ENCODE measurements at places on chromosomes 1 and 21. TPM values are rescaled to one million over a fixed set of nuclear protein-coding genes. Genes with fewer than 3 reads are reported as not detected.
A peak's percentile ranks its signal among the peaks of the same experiment; 100 is the strongest.

DNA sequence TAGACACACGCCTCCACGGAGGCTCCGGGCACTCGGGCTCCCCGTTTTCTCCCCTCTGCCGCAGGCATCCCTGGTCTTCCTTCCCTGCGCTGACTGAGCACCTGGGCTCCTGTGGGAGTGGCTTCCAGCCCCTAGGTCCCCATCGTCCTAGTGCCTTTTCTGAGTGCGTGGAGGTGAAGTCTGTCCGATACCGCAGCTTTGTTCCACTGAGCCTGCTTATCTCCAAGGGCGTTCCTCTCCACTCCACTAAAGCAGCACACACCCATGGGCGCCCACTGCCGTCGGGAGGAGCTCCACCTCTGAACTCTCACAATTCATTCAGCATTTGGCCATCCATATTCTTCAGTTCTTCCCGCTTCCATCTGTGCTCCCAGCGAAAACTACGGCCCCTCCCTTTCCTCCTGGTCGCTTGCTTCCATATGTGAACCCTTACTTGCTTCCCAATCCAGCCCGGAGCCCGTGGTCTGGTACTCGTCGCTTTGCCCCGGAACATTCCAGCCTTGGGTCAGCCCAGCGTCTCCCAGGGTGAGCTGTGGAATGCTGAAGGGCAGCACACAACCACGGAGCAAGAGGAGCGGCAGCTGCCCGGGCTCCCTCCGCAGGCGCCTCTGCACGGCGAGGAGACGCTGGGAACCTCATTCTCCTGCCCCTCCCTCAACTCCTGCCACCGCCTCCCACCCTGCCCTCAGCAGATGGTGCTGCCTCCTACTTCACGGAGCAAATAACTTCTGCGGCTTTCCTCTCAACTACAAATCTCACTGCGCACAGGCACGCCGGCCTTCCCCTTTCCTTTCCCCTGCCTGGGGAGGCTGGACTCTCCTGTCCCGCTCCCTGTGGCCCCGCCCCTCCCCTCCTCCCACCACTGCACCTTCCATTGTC, 27.5 kb downstream of the ATP8B2 start:
- peak; percentile 86 for DNase-seq

- no peak for DNase-seq
These were observed 158.5 kb downstream of the TSEN15 start for GRCh38 chr1:184210031-184210430.

GRCh38 chr1:174746024-174746808, 253.5 kb upstream of the CACYBP start:
- DNase-seq: no peak

GRCh38 chr21:43911015-43911934, 46.3 kb downstream of the AGPAT3 start:
- DNase-seq: peak; percentile 75

- DNase-seq: peak; percentile 2
These were observed 66.3 kb downstream of the VWA5B1 start for GRCh38 chr1:20356850-20357459.

The PTGFRN gene
- total RNA-seq: 153 TPM

GRCh38 chr1:48025076-48025475, 27.9 kb upstream of the TRABD2B start:
- no peak for DNase-seq

The SPRR2B gene
- not detected for total RNA-seq

DNA sequence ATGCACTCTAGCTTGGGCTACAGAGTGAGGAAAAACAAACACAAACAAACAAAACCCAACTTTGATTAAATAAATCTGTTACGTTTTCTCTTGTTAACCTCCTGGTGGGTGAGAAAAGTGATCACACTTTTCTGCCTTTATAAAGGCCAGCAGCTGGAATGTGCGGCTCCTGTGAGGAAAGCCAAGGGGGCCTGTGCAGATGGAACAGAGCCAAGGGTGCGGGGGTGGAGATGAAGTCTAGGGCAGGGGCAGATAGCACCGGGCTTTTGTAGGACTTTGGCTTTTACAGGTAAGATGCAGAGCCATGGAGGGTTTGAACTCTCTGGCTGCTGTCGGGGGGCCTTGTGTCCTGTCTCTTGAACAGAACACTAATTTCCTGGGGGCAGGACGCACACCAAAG, 40.7 kb upstream of the GPR37L1 start:
- no peak for DNase-seq

GRCh38 chr1:3369446-3370076, 84.9 kb upstream of the ARHGEF16 start:
- DNase-seq: peak; percentile 90

DNA sequence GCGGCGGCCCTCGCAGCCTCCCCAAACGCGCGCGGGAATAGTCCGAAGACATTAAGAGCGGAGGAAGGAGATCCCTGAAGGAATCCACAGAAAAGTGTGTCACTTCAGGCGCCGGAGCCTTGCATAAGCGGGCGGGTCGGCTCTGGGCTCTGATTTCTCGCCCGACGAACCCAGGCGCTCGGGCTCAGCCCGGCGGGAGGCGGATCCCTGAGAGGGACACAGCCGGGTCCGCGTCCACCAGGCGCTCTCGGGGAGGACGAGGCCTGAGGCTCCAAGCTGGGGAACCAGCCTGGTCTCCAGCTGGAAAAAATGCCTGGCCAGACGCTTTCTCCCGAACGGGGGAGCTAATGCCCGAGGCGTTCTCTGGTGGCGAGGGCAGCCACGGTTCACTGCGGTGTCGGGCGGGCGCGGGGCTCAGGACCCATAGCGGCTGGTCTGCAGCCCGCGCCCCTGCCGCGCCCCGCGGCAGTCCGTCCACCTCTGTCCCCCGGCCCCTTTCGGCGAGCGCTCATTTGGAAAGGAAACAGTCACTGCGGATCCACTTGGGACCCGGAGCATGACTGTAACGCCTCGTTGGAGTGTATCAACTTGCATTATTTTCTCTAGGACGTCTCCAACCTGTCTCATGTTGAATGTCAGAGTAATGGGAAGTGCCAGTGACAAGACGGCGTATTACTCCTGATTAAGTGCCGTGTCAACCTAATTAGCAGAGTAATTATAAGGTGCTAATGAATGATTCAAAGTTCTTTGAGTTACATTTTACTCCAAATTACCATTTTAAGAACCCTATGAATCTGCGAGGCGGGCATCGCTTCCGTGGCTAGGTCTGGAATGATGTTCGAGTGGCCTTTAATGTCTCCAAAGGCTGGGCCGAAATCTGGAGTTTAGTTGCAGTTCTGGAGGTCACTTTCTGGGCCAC, 1.6 kb upstream of the BARHL2 start:
- DNase-seq: peak; percentile 84

The GUCA2B gene
- total RNA-seq: not detected

DNA sequence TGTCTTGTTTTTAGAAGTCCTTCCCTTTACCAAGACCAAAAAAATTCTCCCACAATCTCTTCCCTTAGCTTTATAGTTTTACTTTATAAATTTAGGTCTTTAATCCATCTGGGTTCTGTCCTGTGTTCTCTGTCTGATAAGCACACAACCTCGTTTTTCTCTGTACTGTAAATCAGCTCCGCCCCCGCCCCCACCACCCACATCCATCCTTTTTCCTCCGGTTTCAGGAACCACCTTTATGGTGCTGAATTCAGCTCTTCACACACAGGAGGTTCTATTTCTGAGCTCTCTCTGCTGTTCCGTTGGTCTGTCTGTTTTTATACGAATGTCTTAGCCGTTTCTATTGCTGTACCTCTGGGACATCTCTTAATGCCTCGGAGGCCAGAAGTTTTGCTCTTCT, 44.5 kb downstream of the ACTL8 start:
- no peak for DNase-seq

The TDRD10 gene
- total RNA-seq: 5.8 TPM

- DNase-seq: peak; percentile 76
These were observed 47.2 kb downstream of the MORN1 start for GRCh38 chr1:2344121-2344681.

DNA sequence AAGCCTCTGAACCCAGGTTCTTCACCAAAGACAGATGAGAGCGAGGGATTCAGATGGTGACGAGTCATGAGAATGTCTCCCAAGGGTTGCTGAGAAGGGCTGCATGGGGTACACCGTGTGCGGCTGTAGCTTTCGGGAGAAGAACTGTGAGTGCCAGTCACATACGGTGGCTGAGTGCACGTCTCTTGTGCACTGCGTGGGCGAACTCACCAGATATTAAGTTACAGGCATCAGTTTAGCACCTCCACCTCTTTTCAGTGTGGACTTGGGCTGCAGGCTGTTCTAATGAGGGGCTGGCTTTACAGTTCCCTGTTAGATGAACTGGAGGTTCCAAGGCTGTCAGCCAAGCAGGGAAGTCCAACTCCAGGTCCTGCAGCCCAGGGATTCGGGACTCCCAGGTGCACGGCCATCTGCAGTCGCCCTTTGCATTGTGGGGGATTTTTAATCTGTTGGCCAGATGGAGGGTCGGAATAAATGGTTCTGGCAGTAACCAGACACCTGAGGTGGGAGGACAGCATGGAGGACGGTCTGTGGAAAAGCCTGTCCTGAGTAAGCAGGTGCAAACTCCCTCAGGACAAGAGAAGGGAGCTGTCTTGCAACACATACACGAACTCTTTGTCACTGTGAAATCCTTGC, 26.5 kb upstream of the AVPR1B start:
- no peak for DNase-seq

DNA sequence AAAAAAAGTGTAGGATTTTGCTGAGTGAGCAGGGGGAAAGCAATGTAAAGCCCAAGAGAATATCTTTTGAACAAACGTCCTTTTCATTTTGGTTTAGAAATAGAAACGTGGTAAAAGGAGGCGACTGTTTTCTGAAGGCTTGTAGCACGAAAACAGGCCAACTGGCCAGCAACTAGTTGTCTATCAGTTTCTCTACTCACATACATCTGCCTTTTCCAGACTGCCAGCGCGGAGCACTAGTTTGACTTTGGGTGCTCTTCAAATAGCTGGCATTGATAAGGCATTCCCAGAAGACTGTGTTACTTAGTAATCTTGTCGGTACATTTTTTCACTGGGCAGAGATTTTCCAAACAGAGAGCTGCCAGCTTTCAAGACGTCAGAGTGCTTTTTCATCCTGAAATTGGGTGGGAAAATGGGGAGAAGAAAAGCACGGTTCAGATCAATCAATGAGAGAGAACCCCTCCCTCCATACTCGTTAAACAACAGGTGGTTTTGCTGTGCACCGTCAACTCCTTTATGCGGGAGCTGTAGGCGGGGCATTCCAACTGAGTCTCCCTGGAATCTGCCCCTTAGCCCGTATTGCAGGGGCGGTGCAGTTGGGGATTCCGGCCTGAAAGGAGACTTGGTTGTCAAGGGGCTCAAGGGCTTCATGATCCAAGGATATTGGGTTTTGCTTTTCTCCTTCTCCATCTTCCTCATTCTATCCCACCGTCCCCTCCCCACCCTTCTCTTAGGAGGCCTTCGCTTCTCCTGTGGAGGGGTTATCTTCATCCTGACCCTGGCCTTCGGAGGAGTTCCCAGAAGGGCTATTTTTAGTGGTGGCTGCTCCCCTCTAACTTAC, 884 bp upstream of the LRRC8C start:
- no peak for DNase-seq

The PAPPA2 gene
- 0.97 TPM for total RNA-seq

The TMPRSS15 gene
- total RNA-seq: not detected

DNA sequence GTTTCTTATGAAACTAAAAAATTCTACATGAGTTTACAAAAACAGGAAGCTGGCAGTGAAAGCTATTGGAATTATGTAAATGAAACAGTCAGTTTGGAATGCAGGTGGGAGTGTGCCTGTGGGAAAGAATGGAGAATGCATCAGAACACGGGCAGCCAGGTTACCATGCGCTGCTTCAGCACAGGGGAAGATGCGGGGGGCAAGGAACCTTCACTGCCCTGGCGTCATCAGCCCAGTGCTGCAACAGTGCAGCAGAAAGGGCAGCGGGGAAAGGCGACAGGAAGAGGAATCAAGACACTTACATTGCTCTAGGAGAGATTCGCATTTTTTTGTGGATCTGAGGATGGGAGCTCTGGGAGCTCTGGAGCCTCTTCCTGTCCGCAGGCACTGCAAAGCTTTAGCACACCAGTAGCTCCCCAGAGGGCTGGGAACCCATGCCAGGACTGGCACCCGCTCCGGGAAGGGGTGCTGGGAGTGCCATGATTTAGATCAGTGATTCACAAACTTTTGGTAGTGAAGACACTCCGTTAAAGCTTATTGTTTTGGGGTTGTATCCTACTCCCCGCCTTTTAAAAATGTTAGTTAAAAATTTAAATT, 64.1 kb upstream of the WDR26 start:
- DNase-seq: no peak

The SPRR1B gene
- not detected for total RNA-seq
